ENCODE measurements at places on chromosomes 1 and 21. TPM values are rescaled to one million over a fixed set of nuclear protein-coding genes. Genes with fewer than 3 reads are reported as not detected.

AMY1A gene
- total RNA-seq = not detected

FOXD2 gene
- 0.20 TPM for total RNA-seq

CHRM3 gene
- total RNA-seq = 0.02 TPM

HSPA6 gene
- 0.10 TPM for total RNA-seq

XCL1 gene
- total RNA-seq = not detected

STPG1 gene
- total RNA-seq = 6.5 TPM

PHLDA3 gene
- total RNA-seq = 11.4 TPM

LCE3D gene
- not detected for total RNA-seq

COL6A1 gene
- 0.48 TPM for total RNA-seq

AUNIP gene
- 4.4 TPM for total RNA-seq

AGMAT gene
- 15.7 TPM for total RNA-seq

CLCA4 gene
- total RNA-seq = not detected

SYCP1 gene
- total RNA-seq = not detected

TCP10L gene
- total RNA-seq = 0.38 TPM

ITLN1 gene
- not detected for total RNA-seq

ITLN2 gene
- not detected for total RNA-seq

KDM5B gene
- total RNA-seq = 55.2 TPM

A3GALT2 gene
- not detected for total RNA-seq

TEX38 gene
- total RNA-seq = not detected
